ENCODE measurements at places on chromosomes 5 and 9. TPM values are rescaled to one million over a fixed set of nuclear protein-coding genes. Genes with fewer than 3 reads are reported as not detected.

Gene HAND1
- total RNA-seq: not detected

Gene PCDHB13
- 1.6 TPM for total RNA-seq

Gene PCDHGA7
- total RNA-seq: 1.4 TPM

Gene OR1Q1
- not detected for total RNA-seq

Gene ORM1
- not detected for total RNA-seq

Gene LCN2
- total RNA-seq: not detected

Gene SLC4A9
- total RNA-seq: not detected

Gene CDKN2B-AS1
- total RNA-seq: 0.75 TPM

Gene EXOSC2
- total RNA-seq: 30.8 TPM

Gene FSD1L
- total RNA-seq: 3.6 TPM

Gene NUTM2F
- total RNA-seq: not detected

Gene NIM1K
- not detected for total RNA-seq

Gene PCDHB11
- 0.38 TPM for total RNA-seq

Gene IL4
- total RNA-seq: not detected

Gene MEGF9
- 7.8 TPM for total RNA-seq

Gene COL15A1
- not detected for total RNA-seq

Gene C7
- 0.09 TPM for total RNA-seq

Gene UIMC1
- 47.2 TPM for total RNA-seq

Gene ROPN1L
- total RNA-seq: 0.45 TPM

Gene TMEM215
- total RNA-seq: not detected

Gene GNA14
- total RNA-seq: 2.4 TPM

Gene ZNF367
- 5.8 TPM for total RNA-seq

Gene TRIM36
- 0.36 TPM for total RNA-seq
